Aorta (tissue), 5 donors: ENCODE measurements at places on chromosomes 7 and 10. TPM values are rescaled to one million over a fixed set of nuclear protein-coding genes. Genes with fewer than 3 reads are reported as not detected.

DNA sequence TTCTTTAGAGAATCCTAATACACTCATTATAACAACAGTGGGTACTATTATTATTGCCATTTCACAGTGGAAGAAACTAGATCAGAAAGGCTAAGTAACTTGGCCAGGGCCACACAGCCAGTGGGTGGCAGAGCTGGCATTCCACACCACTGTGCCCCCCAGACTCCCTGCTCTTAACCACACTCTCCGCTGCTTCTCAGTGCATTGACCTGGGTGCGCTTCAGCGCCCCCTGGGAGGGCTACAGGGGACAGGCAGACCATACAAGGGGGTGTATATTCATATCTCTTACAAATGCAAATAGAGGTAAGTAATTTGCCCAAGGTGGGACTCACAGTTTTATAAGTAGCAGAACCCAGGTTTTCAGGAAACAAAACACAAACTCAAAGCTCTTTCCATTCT, 77.0 kb upstream of the NMT2 start:
- DNase-seq, result no peak

DNA sequence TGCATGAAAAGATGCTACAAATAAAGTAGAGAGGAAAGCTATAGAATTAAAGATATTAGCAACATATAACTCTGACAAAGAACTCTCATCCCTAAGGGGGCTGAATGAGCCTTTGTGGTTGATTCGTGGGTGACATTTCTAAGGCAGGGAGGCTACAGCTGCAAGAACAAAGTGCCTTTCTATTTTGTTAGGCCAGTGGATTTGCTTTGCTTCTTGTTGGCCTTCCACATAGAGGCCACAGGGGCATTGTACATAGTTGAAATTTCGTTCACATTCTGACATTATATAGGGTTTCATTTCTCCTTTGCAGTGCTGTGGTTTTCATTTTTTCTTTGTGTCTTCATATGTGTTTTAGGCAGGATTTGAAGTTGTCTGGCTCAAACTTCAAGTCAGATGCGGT, 819.2 kb upstream of the C7orf33 start:
- DNase-seq, result no peak

DNA sequence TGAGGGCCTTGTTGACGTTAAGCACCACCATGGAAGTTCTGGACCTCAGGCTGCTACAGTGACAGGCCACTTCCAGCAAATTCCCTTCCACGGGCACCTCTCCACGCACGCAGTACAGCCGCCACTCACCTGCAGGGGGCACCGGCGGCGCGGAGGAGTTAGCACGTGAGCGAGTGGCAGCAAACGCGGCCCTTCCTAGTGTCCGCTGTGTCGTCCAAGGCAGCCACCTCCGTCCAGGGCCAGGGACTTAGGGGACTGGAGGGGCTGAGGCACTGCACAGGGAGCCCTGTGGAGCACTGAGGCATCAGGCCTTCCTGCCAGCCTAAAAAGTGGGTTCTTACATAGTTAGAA, 164.4 kb downstream of the SVIL start:
- no peak for DNase-seq

GRCh38 chr10:16949816-16950215, 132.6 kb upstream of the RSU1 start:
- no peak for DNase-seq

DNA sequence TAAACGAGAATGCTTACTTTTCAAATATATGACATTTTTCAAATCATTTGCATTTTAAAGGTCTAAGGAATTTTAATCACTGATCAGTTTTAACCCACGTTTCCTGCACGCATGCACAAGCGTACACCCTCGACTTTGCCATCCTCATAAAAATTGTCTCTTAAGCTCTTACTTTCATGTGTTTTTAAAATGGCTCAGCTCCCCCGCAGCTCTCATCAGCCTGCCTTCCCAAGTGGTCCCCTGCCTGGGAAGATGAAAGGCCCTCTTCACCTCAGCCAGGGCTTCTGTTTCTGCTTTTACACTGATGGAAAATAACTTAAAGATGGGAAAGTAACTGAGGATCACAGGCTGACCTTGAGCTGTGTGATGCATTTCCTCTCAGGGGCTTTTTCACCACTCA, 131.6 kb upstream of the LSM8 start:
- no peak for DNase-seq

DNA sequence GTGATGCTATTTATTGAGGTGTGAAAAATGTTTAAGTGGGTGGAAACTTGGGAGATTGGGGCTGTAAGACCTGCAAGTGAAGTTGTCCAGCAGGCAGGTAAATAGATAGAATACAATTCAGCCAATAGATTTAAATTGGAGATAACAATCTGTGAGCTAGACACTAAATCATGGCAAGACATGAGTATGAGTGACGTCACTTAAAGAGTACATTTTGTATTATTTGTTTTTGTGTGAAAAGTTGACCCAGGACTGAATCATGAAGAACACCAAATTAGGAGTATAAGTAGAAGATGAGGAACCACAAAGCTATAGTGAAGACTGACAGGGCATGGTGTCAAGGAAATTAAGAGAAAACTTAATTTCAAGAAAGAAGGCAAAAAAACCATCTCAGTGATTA, 249.1 kb upstream of the SEMA3C start:
- no peak for DNase-seq

DNA sequence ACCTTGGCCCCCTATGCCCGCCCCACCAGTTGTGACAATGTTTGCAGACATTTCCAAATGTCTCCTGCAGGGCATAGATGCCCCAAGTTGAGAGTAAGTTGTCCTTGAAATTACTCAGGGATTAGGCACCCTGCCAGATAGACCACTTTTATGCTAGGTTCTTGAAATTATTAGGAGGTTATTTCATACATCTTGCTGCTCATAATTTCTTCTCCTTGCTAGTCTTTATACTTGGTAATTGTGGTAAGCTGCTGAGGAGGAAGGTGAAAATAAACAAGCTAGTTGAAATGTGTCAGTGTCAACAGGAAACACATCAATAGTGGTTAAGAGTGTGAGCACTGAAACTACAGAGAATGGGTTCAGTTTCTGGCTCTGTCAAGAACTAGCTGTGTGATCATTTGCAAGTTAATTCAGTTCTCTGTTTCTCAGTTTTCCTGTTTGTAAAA, 63.7 kb upstream of the AOAH start:
- no peak for DNase-seq

DNA sequence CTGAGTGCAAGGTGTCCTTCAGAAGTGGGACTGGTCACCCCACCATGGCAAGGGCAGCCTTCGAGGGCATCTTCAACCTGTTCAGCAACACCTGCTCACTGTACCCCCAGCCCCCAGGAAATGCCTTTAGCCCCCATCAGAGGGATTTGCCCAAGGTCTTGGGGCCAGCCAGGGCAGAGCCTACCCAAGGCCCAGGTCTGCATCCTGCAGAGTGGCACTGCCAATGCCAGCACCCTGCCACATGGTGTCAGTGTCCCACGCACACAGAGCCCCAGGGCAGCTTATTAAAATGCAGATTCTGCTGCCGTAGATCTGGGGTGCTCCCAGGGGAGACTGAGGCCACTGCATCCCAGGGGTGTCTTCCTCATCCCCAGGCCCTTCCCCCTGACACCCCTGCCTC, 106.2 kb upstream of the KCTD7 start:
- no peak for DNase-seq

- DNase-seq, result no peak
Observed at GRCh38 chr7:84744385-84744784, 442.5 kb downstream of the SEMA3D start.

- no peak for DNase-seq
Observed at GRCh38 chr7:64951250-64951848, 39.5 kb downstream of the ZNF117 start.

GRCh38 chr7:93889261-93889660, 1.3 kb downstream of the TFPI2 start:
- no peak for DNase-seq

- DNase-seq, result peak; percentile 61
Observed at GRCh38 chr7:48035967-48036478, 680 bp downstream of the C7orf57 start.

GRCh38 chr7:25262586-25262985, 34.3 kb upstream of the NPVF start:
- DNase-seq, result no peak

- DNase-seq, result no peak
Observed at GRCh38 chr7:151119902-151120301, 33.6 kb downstream of the AGAP3 start.

DNA sequence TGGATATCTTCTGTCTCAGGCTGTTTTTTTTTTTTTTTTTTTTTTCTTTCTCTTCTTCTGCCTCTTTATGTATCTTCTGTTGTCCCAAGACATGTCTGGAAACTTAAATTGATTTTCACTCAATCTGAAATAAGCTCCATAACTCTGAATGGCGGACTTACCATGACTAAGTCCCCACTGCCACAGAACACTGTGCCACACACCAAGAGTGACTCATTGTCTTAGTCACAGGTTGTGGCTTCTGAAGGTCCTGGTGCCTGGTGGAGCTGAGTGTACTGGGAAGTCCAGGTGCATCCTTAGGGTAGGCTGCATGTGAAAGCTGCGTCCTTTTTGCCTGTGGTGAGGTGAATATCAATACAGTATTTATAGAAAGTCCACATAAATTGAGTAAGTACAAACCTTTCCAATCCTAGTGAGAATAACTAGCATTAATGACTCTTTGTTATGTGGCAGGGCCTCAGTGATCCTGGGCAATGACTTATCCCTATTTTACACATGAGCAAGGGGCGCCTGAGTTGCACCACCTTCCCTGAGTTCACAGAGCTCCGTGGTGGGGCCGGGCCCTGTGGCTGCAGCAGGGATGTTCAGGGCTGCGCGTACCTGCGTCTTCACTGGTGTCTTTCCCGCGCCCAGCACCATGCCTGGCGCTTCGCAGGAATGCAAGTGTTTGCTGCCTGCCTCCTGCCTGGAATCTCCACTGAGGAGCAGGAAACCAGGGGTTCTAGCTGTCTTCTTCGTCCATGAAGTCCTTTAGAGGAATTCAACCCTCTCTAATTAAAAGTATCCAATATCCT, 4.3 kb downstream of the PFKP start:
- DNase-seq, result no peak

DNA sequence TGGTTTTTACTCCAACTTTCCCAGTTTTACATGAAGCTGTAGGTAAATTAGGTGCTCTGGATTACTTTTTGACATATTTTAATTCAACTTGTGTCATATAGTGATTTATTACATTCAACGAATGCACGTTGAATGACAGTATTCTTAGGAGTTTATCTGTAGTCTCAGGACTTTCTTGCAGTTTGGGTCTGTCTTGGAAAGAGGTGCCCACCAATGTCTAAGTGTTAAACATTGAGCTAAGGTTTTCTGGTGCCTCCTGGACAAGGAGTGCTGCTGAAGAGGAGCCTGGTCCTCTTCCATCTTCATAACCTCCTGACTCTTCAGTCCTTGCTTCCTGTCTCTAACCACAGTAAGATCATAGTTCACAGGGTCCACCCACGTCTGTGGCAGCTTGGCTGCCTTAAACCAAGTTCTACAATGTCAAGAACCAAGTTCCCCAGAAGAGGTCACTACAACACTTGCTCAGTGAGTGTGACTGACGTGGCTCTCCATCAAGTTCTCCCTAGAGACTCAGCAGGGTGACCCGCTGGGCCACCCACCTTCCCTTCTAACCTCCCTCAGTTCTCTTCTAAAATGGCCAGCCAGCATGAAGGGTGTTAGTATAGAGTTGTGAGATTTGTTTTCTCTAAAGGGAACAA, 6.1 kb downstream of the NPY start:
- DNase-seq, result no peak

GRCh38 chr7:33590916-33591315, 314.4 kb upstream of the BMPER start:
- DNase-seq, result no peak

- DNase-seq, result no peak
Observed at GRCh38 chr7:106382129-106382528, 97.3 kb upstream of the NAMPT start.

DNA sequence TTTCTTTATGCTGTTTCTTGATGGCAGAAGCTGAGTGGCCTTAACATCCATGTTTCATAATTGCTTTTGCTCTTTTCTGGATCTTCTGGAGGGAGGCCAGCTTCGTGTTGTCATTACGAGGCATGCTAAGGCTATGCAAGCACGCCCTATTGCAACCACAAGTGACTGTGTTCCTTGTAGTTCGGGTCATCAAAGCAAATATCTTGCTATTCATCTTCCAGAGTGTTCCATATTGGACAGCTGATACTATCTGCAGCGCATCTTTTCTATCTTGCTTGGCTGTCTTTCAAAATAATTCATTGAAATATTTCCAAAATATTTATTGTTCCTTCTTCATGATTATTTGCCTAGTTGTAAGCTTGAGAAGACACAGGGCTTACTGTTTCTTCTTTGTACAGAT, 5.0 kb downstream of the EPHB6 start:
- DNase-seq, result no peak

DNA sequence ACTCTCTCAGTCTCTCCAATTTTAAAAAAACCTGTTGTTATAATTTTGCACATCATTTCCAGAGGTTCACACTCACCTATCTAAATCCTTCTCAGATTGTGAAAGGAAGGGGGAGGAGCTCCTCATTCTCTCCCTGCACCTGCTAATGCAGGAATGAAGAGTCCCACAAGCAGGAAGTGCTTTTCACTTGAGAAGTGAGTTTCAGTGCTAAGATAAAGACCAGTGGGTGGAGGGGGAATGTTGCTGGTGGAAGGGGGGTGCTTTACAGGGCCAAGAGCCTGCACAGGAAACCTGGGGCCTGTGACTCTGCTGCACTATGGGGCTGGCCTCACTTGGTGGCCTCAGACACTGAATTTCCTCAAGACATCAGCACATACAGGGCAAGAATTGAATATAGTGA, 176.4 kb downstream of the PTPN20 start:
- DNase-seq, result no peak

DNA sequence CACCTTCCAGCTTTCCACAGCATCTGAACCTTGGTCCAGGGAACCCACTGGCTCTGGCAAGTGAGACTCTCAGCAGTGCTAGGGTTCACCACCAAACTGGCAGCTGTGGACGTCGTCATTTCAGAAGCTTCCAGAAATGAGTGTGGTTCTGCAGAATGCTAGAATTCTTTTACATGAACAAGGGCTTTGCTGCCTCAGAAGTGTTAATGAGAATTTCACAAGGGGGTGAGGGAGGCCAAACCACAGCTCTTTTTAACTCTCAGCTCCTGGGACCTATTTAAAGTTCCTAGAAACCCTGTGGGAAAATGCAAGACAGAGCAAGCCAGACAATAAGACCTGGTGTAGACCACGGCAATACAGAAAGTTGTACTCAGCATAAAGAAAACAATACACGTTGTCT, 129.3 kb upstream of the BET1 start:
- DNase-seq, result no peak

DNA sequence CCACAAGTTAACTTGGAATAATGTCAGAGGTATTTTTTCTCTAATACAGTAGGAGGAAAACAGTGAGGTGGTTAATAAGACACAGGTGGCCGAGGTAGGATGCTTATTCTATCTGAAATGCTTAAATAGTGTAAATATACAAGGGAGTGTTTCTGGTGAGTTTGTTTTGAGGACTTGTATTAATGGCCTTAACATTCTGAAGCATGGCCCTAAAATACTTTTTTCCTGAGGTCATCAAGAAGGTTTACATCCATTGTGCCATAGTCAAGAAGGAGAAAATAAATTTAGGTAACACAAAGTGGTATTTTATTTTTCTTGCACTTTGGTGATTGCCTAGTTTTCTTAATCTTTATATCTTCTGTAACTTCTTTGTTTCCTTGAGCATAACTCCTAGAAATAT, 18.8 kb downstream of the GNAI1 start:
- no peak for DNase-seq

The PSD gene
- 1.4 TPM for total RNA-seq

The FAM13C gene
- 8.1 TPM for total RNA-seq

The GPR26 gene
- total RNA-seq, result not detected

The TMEM178B gene
- total RNA-seq, result 0.42 TPM

The ARHGAP22 gene
- 19.1 TPM for total RNA-seq

The APBB1IP gene
- 18.5 TPM for total RNA-seq

The C7orf57 gene
- not detected for total RNA-seq

The EVX1 gene
- not detected for total RNA-seq

The IL15RA gene
- 21.2 TPM for total RNA-seq

The HMX3 gene
- total RNA-seq, result not detected

The VIPR2 gene
- total RNA-seq, result 12.6 TPM
